ENCODE measurements at places on chromosomes 7 and 10.

DNA sequence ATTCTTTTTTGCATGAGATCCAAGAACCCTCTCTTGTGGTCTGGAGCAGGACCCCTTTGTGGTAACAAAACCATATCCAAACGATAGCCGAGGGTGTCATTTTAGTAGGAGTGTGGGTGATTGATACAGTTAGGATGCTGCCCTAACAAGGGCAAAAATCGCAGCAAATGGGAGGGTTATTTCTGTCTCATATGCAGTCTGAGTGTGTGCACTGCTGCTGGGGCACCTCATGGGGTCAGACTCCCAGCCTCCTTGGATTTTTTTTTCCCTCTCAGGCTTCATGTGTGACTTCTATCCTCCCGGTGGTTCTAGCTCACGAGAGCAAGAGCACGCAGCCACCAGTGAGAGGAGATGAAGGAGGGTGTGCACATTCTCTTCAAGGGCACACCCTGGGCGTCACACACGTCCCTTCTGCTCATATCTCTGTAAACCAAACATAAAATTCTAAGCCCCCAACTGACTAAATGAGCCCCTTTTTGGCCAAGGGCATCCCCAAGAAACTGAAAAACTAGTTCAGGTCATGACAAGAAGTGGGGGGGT lies 28.6 kb upstream of the IL15RA start:
- DNase-seq, result no peak

DNA sequence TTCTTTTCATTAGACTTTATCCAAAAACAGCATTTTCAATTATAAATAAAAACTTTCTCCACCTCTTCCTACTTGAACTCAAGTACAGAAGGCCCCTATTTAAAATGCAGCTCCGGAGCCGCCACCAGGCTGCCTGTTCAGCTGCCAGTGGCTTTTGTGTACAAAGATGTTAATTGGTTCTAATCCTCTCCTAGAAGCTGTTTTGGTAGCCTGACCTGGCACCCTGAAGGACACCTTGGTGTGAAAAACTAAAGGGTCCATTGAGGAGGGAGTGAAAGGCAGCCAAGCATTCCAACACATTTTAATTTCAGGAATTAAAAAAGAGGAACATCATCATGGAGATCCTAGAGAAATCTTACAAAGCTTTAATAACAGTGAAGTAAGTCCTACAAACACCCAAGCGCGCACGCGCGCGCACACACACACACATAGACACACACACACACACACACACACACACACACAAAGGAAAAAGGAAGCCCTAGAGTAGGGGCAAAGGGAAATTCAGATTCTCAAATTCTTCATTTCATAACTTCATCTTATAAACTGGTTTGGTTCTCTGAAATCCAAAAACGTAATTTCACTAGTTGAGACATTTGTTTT lies 41.4 kb downstream of the VAX1 start:
- no peak for DNase-seq

DNA sequence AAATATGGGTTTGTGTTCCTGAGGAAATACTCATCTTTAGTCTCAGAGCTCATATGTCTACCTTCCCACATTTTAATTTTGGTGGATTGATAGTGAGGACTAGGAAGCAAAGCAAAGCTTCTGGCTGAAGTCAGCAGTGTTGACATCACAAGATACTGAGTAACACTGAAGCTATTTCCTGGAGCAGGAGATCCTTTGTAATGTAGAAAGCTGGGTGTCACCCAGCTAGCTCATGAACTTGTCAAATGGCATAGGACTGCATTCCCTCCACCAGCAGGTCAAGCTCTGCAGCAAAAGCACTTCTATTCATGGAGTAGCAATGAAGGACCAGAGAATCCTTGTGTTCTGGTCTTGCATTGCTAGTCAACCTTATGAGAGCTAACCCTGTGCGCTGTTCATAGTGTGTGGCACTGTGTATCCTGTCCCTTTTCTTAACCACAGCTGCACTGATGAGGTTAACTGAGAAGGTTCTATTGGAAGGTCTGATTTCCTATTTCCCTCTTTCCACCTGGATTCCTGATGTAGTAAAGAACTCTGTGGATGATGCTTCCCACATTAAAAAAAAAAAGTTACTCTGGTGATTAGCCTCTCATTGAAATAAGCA lies 94.8 kb upstream of the ZNF804B start:
- DNase-seq, result no peak

- no peak for DNase-seq
These were observed 3.9 kb upstream of the CDK6 start for GRCh38 chr7:92840316-92840715.

Measured in Right ventricle myocardium inferior (tissue), 1 donor.